ENCODE measurements at places on chromosomes 2 and 18. TPM values are rescaled to one million over a fixed set of nuclear protein-coding genes. Genes with fewer than 3 reads are reported as not detected.

DNA sequence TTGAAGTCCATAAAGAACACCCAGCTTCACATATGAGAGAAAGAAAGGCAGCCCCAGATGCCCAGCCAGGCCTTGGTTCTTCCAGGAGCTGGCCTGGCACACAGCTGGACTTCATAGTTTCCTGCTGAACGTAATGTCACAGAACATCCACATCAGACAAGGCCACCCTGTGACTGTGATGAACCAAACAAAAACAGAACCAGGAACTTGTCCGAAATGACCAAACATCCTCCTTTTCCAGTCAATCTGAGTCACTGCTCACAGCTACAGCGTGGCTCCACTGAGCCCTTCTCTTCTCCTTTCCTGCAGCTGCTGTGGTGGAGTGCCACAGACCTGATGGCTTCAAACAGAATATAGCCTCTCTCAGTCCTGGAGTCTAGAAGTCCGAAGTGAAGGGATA is 45.4 kb upstream of the PAPOLG start:
- no peak overlapping the region for H3K27ac ChIP-seq
- H3K36me3 ChIP-seq: no peaks in the 10 kb centered on the region
- no peak overlapping the region for H3K4me3 ChIP-seq
- no peak for DNase-seq

- H3K4me3 ChIP-seq: no peak overlapping the region
- H3K4me1 ChIP-seq: no peaks in the 10 kb centered on the region
- no peaks in the 10 kb centered on the region for H3K27me3 ChIP-seq
- DNase-seq: no peak
- no peak overlapping the region for H3K27ac ChIP-seq
These were observed 138.9 kb downstream of the PMAIP1 start for GRCh38 chr18:60038731-60039130.

GRCh38 chr18:60739212-60739611 is 366.6 kb upstream of the MC4R start:
- DNase-seq: no peak
- no peak overlapping the region for H3K4me3 ChIP-seq
- H3K4me1 ChIP-seq: no peaks in the 10 kb centered on the region
- no peaks in the 10 kb centered on the region for H3K27me3 ChIP-seq
- H3K27ac ChIP-seq: no peak overlapping the region

GRCh38 chr2:184037273-184037672 is 561.1 kb upstream of the ZNF804A start:
- no peak overlapping the region for H3K27ac ChIP-seq
- H3K27me3 ChIP-seq: no peaks in the 10 kb centered on the region
- H3K4me3 ChIP-seq: no peak overlapping the region
- no peaks in the 10 kb centered on the region for H3K4me1 ChIP-seq
- no peak for DNase-seq

DNA sequence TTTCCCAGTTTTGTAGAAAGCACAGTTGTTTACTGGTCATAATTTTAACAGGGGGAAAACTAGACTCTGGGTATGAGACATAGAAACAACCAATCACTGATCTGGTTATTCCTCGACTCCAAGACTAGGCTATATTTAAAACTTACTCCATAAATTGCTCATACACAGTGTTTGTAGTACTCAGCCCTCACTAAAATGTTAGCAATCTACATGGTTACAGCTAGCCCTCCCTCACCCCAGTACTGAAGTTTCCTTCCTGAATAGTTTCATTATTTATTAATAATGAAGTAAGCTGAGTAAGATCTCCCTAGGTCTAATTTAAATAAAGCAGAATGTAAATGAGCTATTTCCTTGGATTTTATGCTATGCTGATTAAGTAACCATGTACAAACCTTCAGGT is 275.1 kb downstream of the CDH20 start:
- DNase-seq: no peak
- no peaks in the 10 kb centered on the region for H3K36me3 ChIP-seq
- H3K27ac ChIP-seq: peak overlapping the region; percentile 25
- H3K27me3 ChIP-seq: no peaks in the 10 kb centered on the region

AGFG1 gene
- total RNA-seq: 78.4 TPM
